ENCODE measurements at places on chromosomes 6 and 20. TPM values are rescaled to one million over a fixed set of nuclear protein-coding genes. Genes with fewer than 3 reads are reported as not detected.

- H3K27ac ChIP-seq, result peak overlapping the region; percentile 58
- no peak overlapping the region for H3K4me3 ChIP-seq
- H3K4me1 ChIP-seq, result peaks cover 3% of the 10 kb centered on the region
- peak; percentile 64 for DNase-seq
- no peaks in the 10 kb centered on the region for H3K27me3 ChIP-seq
- no peaks in the 10 kb centered on the region for H3K36me3 ChIP-seq
Measured at GRCh38 chr6:162940426-162940825, 212.7 kb downstream of the PACRG start.

- H3K4me1 ChIP-seq, result no peaks in the 10 kb centered on the region
- DNase-seq, result no peak
- H3K27ac ChIP-seq, result no peak overlapping the region
- no peaks in the 10 kb centered on the region for H3K27me3 ChIP-seq
- H3K36me3 ChIP-seq, result no peaks in the 10 kb centered on the region
Measured at GRCh38 chr20:32050324-32050841, 1.7 kb upstream of the HCK start.

- no peak overlapping the region for H3K4me3 ChIP-seq
- no peaks in the 10 kb centered on the region for H3K4me1 ChIP-seq
- H3K36me3 ChIP-seq, result no peaks in the 10 kb centered on the region
- H3K27me3 ChIP-seq, result no peaks in the 10 kb centered on the region
Measured at GRCh38 chr20:39909447-39909846, 779.6 kb downstream of the MAFB start.

DNA sequence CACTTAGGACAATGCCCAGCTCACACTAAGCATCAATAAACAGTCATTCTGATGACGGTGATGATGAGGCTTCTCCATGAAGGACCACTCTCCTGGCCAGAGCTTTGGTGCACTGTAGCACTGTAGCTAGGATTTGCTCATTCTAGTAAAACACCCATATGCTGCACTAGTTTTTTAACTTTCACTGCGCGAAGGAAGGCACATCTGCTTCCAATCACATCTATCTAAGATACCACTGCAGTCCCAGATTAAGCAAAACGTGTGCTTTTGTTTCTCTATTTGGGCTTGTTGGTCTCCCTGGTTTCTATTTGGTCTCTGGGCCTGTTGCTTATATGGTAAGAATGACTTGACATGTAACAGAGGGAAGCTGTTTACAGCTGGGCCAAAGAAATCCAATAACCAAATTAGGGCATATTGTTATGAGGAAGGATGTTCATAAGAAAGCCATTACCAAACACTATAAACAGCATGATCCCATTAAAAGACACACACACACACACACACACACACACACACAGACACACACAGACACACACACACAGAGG, 62.4 kb downstream of the FAM229B start:
- H3K27me3 ChIP-seq, result no peaks in the 10 kb centered on the region
- no peak overlapping the region for H3K27ac ChIP-seq
- H3K4me3 ChIP-seq, result no peak overlapping the region
- DNase-seq, result no peak
- no peaks in the 10 kb centered on the region for H3K36me3 ChIP-seq
- no peaks in the 10 kb centered on the region for H3K4me1 ChIP-seq

- H3K27me3 ChIP-seq, result no peaks in the 10 kb centered on the region
- no peak for DNase-seq
- no peak overlapping the region for H3K27ac ChIP-seq
- H3K4me3 ChIP-seq, result no peak overlapping the region
Measured at GRCh38 chr6:6875818-6876470, 231.8 kb upstream of the RREB1 start.

DNA sequence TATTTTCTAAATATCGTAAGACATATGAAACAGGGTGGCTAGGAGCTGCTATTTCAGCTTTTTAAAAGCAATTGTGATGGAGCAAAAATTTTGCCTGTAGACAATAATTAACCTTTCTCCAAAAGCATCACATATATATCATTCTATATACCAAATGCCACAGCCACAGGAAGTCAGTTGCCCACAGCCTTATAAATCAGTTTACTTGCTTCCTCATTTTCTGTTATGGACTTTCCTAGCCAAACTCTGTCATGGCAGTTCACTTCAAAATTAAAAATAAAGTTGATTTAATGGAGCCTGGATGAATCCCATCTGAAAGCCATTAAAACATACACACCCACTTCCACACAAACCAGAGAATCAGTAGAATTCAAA, 93.4 kb upstream of the NHSL1 start:
- no peak for DNase-seq
- H3K27me3 ChIP-seq, result no peaks in the 10 kb centered on the region
- H3K4me1 ChIP-seq, result no peaks in the 10 kb centered on the region
- H3K36me3 ChIP-seq, result no peaks in the 10 kb centered on the region
- H3K4me3 ChIP-seq, result no peak overlapping the region
- no peak overlapping the region for H3K27ac ChIP-seq

- no peak for DNase-seq
- no peaks in the 10 kb centered on the region for H3K4me1 ChIP-seq
Measured at GRCh38 chr20:61662968-61663331, 402.7 kb downstream of the TAF4 start.

GRCh38 chr20:18279242-18279641, 9.1 kb upstream of the ZNF133 start:
- H3K4me1 ChIP-seq, result no peaks in the 10 kb centered on the region
- DNase-seq, result no peak
- H3K27ac ChIP-seq, result no peak overlapping the region
- no peak overlapping the region for H3K4me3 ChIP-seq
- no peaks in the 10 kb centered on the region for H3K27me3 ChIP-seq

- H3K4me3 ChIP-seq, result no peak overlapping the region
- H3K36me3 ChIP-seq, result no peaks in the 10 kb centered on the region
- DNase-seq, result no peak
- H3K27ac ChIP-seq, result no peak overlapping the region
- no peaks in the 10 kb centered on the region for H3K4me1 ChIP-seq
Measured at GRCh38 chr6:110013386-110013785, 35.3 kb downstream of the GPR6 start.

GRCh38 chr20:37939701-37940560, 37.0 kb downstream of the VSTM2L start:
- no peaks in the 10 kb centered on the region for H3K27me3 ChIP-seq
- no peak for DNase-seq
- no peak overlapping the region for H3K27ac ChIP-seq
- H3K4me1 ChIP-seq, result no peaks in the 10 kb centered on the region
- H3K36me3 ChIP-seq, result no peaks in the 10 kb centered on the region

DNA sequence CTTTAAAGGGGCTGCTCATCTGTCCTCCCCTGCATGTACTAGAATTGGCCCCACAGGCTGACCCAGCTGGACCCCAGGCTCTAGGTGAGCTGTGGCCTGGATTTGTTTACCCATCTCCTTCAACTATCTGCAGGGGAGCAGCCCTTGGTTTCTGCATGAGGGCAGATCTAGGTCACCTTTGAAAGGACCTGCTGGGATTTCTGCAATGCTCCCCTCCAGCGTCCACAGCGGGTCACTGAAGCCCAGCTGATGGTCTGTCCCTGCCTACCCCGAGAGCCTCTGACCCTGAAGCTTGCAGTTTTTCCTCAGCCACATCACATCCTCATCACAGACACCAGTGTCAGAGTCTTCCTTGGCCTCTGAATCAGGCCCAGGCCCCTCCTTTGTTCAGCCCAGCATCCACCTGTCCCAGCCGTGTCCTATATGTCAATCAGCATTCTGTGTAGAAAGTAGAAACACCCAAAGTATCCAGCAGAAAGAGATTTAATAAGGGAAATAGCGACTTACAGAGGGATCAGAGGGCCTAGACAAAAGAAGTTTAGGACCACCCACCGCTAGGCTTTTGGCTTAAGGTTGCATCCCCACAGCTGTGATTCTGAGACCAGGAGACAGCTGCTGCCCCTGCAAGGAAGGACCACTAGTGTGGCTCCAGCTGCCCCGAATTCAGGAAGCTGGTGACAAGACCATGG, 243.1 kb downstream of the LRFN2 start:
- no peaks in the 10 kb centered on the region for H3K27me3 ChIP-seq
- no peaks in the 10 kb centered on the region for H3K36me3 ChIP-seq
- no peak overlapping the region for H3K27ac ChIP-seq
- peak; percentile 8 for DNase-seq

DNA sequence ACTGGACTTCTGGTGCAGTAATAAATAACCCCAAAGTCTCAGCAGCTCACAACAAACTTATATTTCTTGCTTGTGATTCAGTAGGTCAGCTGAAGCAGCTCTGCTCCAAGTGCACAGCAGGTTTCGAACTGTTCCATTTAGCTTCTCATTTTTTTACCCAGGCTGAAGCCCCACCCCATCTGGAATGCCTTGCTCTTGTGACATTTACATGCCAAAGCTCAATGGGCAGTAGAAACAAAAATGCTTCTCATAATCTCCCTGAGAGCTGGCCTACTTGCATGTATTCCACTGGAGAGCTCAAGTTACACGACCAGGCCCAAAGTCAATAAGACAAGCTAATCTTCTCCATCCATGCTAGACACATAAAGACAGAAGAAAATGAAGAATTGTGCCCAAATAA, 165.2 kb downstream of the HAO1 start:
- no peak overlapping the region for H3K4me3 ChIP-seq
- no peak for DNase-seq
- no peaks in the 10 kb centered on the region for H3K4me1 ChIP-seq
- H3K36me3 ChIP-seq, result no peaks in the 10 kb centered on the region
- H3K27me3 ChIP-seq, result no peaks in the 10 kb centered on the region
- H3K27ac ChIP-seq, result no peak overlapping the region

DNA sequence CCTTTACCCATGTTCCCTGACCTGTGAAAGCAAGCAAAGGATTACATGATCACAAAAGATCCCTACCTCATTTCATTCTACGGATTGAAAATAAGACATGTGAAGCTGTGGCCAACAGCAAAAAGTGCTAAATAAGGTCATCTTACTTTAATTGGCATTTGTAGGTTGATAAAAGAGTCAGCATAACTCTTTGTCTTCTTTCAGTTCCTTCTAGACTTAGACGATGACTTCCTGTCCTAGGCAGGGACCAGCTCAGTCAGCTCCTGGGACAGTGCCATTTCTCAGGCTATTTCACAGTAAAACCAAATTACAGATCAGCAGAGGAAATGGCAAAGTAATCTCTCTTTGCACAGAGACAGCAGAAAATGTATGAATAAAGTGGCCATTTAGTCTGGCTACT, 480.7 kb downstream of the RFPL4B start:
- H3K4me1 ChIP-seq, result no peaks in the 10 kb centered on the region
- no peaks in the 10 kb centered on the region for H3K36me3 ChIP-seq
- peak; percentile 34 for DNase-seq
- H3K27me3 ChIP-seq, result no peaks in the 10 kb centered on the region
- H3K4me3 ChIP-seq, result no peak overlapping the region

RIPOR3 gene
- 26.9 TPM for total RNA-seq

DEFB124 gene
- not detected for total RNA-seq

OR12D3 gene
- 0.16 TPM for total RNA-seq

Measured in testis (tissue), 5 donors.